Esophagus squamous epithelium (tissue), 5 donors: ENCODE measurements at places on chromosomes 7 and 10.

- no peak for DNase-seq
Measured at GRCh38 chr10:99520040-99520846, 12.5 kb upstream of the NKX2-3 start.

DNA sequence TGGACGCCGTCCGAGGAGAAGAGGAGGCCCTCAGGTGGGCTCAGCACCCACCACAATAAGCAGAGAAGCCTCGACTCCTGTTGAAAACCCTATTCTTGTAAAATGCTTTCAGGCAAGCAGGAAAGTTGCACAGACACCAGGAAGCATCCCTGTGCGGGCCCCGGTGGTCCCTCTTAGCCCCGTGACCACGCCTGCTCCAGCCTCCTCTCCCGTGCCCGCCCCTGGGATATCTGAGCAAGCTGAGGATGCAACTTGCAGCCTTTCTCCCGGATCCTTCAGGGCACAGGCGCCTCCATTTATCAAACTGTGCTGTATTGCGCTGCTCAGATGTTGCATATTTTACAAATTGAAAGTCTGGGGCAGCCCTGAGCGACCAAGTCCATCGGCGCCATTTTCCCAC, 72.7 kb downstream of the CFAP46 start:
- DNase-seq = no peak

- DNase-seq = no peak
Measured at GRCh38 chr10:99425204-99425603, 5.2 kb downstream of the GOT1 start.

GRCh38 chr7:64638822-64639221, 27.1 kb upstream of the ZNF107 start:
- DNase-seq = no peak

DNA sequence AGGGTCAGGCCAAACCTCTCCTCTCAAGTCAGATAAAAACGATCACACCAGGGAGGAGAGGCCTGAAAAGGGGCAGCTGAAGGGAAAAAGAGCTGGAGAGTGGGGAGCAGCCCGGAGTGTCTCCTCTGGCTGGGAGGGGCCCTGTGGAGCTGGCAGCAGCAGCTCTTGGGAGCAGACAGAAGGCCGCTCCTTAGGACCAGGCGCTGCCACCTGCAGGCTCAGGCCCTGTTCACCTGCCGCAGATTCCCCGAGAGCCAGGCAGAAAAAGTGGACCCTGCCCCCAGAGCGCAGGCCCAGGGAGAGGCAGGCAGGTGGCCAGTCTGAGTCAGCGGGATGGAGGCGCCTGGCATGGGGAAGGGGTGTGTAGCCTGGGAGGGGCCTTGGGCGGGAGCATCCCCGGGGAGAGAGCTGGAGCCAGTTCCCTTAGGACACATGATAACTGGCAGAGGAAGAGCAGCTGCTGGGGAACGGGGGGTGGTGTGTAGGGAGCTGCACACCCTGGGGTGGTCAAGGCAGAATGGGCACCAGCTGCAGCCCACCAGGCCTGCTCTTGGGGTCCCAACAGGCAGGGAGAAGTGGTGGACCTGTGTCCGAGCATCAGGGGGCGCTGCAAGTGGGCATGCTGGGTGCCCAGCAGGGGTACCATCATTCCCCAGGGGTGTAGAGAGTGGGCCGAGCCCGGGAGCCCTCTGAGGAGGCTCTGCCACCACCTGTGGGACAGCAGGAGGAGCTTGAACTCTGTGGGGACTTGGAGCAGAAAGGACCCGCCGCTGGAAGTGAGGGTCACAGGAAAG, 177.2 kb upstream of the RHEB start:
- DNase-seq = no peak
